ENCODE measurements at places on chromosomes 5 and 9.
A peak's percentile ranks its signal among the peaks of the same experiment; 100 is the strongest.

- no peak for DNase-seq
Measured at GRCh38 chr9:113183956-113184488, 33.2 kb downstream of the SLC31A2 start.

DNA sequence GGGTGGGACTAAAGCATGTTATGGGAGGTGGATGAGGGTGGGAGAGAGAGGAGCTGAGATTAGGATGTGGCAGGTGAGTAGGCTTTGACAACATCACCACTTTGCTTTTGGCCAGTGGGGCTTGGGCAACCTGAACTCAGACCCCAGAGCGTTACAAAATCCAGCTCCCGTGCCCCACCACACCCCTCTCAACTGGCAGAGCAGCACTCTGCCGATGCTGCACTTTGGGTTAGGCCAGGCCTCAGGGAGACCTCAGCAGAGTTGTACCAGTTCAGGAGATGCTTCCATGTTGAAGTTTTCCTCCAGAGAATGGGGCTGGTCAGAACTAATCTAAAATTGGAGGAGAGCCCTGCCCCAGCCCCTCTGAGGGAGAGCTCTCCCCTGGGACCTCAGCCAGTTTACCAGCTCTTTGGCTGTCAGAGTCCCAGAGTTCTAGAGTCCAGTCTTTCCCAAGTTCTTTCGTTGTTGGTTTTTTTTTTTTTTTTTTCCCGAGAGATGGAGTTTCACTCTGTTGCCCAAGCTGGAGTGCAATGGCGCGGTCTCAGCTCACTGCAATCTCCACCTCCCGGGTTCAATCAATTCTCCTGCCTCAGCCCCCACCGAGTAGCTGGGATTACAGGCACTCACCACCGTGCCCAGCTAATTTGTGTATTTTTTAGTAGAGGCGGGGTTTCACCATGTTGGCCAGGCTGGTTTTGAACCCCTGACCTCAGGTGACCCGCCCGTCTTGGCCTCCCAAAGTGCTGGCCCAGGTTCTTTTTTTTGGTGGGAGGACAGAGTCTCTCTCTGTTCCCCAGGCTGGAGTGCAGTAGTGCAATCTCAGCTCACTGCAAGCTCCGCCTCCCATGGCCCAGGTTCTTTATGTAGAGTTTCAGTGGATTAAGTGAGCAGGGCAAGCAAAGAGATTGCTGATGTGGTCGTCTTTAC, 17.8 kb downstream of the NUDT2 start:
- DNase-seq = no peak

DNA sequence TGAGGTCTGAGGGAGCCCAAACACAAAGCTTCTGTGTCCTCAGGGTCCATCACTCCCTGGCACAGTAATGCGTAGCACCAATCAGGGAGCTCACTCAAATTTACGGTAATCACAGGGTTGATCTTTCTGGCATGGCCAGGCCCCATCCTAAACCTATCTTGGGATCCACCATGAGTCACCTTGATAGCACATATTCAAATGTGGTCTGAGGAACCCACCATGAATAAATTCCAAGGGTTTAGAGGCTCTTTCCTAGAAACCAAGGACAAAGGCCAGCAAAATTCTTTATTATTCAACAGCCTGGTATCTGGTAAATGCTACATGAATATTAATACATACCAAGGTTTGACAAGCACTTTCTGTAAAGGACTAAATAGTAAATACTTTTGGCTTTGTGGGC, 254.5 kb downstream of the TLR4 start:
- no peak for DNase-seq

- DNase-seq = no peak
Measured at GRCh38 chr9:125835655-125836054, 88.5 kb downstream of the PBX3 start.

- DNase-seq = no peak
Measured at GRCh38 chr5:154384480-154385235, 61.1 kb upstream of the SAP30L start.

DNA sequence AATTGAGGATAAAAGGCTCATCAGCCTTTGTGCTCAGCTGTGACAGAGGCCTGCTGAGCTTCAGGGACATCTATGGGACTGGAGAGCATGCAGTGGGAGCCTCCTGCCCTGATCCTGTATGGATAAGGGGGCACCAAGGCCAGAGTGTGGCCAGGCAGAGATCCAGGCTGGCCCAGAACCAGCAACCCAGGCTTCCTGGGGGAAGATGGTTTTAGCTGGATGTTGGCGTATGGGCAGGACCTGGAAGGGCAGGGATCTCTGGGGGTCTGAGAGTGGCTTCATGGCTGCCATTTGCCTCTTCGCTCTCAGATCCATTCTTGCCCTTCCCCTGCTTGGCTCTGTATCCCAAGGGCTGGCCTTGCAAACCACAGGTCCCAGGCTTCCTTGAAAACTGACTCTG, 169.9 kb downstream of the MACROH2A1 start:
- DNase-seq = peak; percentile 30

DNA sequence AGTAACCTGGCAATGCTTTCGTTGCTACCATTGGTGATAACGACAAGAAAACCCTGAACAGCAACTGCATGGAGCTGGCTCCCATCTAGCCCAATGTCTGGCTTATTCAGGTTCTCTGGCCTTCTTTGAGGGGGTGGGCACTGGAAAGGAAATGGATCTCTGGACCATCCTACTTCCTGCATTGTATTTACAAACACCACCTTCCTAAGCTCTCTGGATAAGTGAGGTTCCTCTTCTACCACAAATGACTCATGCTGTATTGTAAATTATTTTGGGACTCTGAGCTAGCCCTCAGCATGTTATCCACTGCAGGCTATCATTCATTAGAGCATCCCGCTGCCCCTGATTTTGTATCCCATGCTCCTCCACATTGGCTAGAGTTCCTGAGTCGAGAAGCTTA, 136.9 kb upstream of the KLF9 start:
- DNase-seq = no peak

DNA sequence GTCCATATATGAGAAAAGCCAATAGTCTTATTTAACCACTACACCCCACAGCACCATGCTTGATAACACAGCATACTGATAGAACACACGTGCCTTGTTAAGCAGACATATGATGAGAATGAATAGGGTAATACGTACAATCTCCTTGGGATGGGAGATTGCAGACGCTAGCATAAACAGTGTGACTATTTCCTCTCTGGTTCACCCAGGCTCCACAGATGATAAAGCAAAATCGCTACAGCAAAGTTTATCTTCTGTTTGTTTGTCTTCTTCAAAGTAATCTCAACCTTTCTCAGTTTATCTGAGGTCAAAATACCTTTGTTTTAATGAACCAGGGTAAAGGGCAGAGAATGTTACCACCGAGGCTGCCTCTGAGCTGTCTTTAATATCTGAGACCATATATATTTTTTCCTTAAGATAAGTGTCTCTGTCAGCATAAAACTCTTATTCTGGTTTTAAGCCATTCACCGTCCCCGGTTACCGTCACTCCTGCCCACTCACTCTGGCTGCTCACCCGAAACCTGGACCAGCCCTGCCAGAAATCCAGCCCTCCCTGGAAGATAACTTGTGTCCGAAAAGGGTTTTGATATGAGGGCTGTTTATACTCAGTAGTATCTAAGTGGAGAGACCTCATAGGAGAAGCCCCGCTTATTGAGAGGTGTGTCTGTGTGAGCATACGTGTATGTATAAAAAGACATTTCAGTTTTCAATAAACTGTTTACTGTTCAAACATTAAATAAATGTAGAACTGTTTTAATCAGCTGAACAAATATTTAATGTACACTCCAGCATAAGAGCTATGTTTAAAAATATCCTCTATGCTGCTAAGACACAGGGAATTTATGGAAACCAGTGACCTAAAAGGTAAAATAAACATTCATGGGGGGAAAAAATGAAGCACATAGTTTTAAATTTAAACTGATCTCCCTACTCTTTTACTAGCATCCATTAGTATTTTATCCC, 465.4 kb downstream of the RASEF start:
- no peak for DNase-seq

DNA sequence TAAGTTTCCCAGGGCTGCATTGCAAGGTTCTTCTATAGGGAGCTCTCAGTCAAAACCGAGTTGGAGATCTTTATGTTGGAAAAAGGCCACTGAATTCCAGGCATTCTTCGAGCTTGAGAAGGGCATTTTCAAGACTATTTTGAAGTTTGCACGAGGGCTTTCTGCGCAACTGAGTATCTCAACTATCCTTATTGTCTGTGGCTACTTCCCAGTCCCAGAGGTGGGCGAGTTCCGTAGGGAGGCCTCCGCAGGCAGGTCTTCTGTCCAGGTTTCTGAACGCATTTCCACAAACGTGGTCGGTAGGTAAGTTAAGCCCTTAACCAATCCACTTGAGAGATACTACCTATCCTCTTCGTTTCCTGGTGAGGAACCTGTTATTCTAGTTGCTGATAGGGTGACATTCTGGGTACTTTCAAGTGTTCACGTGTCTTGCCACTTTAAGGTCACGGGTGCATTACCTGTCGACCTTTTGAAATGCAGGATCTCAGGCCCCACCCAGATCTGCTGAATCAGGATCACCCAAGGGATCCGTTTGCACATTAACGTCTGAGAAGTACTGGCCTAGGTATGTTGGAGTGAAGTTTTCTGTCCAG, 51.4 kb upstream of the TJP2 start:
- DNase-seq = no peak

DNA sequence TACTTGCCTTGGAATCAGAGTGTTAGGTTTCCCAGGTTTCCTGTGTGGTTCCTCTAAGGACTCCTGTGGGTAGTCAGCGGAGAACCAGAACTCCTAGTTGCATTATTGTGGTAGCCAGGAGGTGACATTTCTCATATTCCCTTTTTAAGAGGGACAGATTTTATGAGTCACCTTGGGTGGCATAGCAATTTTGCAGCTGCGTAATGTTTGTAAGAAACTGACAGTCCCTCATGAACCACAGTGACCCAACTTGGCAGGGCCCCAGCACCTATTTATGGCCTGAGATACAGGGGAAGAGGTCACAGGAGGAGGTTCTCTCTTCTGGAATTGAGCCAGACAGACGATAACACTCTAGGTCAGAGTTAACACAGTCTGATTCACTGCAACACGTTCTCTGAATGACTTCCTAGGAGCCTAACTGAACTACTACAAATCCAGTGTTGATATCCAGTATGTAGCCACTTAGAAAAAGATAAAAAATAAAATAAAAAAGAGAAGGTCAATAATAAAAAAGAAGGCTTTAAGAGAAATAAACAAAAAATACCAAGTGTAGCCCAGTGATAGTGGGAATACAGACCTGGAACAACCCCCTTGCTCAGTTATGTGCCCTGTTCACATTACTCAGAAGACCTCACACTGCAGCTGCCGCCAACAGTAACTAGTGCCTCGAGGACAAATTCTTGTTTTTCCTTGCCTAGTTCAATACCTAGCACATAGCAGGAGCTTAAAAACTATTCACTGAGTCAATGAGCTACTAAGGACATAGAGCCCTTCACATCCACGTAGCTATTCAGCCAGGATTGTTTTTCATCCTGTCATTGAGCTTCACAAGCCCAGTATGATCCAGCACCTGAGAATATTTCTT, 50.7 kb upstream of the VLDLR start:
- DNase-seq = no peak

DNA sequence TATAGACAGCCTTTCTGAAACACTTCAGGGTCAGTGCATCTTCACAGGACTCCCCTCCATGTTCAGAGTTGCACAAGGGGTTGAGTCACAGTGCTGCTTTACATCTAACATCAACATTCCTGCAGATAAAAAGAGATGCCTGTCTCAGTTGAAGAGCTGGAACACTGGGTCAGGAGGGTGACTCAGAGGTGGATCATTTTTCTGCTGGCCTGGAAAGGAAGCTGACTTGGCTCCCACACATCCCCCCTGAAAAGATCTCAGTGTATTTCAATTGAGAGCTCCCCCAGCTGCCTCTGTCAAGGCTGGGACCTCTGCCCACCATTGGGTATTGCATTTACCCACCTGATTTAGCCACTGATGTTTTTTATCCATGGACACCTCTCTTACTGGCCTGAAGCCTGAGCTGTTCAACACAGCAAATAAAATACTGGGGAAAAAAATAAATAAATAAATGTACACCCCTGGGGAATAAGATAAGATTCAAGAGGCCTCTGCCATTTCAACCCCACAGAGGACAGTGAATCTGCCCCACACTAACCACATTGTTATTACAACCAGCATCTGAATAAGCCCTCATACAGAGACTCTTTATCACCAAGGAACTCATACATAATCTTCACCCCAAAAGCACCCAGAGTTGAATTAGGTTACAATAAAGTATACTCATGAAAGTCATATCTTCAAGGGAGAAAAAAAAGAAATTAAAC, 716.4 kb downstream of the SEMA5A start:
- no peak for DNase-seq

GRCh38 chr9:121286973-121287741, 19.2 kb downstream of the GSN start:
- DNase-seq = peak; percentile 72

- peak; percentile 83 for DNase-seq
Measured at GRCh38 chr5:159104759-159105144, 5.0 kb upstream of the EBF1 start.

- no peak for DNase-seq
Measured at GRCh38 chr9:125142560-125143376, 560 bp downstream of the SCAI start.

- no peak for DNase-seq
Measured at GRCh38 chr5:32197032-32197431, 22.9 kb upstream of the GOLPH3 start.

- no peak for DNase-seq
Measured at GRCh38 chr9:123460091-123460490, 104.1 kb downstream of the CRB2 start.

- no peak for DNase-seq
Measured at GRCh38 chr9:119963798-119964372, 594.6 kb upstream of the BRINP1 start.

- no peak for DNase-seq
Measured at GRCh38 chr9:98263080-98263479, 7.6 kb upstream of the TBC1D2 start.

DNA sequence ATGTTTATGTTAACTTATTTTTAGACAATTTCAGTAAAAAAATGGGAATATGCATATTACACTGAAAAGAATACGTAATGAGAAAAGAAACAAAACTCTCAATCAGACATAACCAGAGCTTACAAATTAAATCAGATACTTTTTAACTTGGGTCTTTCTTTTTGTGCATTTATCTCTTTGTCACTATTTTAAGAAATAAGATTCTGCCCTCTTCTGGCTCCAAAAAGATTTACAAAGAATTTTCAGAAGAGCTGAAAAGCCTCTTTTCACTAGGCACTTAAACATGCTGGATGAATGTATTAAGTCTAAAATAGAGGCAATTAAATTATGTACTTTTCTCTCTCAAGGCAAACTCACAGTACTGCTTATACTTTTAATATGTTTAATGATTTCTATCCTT, 55.5 kb downstream of the CEP120 start:
- DNase-seq = no peak

DNA sequence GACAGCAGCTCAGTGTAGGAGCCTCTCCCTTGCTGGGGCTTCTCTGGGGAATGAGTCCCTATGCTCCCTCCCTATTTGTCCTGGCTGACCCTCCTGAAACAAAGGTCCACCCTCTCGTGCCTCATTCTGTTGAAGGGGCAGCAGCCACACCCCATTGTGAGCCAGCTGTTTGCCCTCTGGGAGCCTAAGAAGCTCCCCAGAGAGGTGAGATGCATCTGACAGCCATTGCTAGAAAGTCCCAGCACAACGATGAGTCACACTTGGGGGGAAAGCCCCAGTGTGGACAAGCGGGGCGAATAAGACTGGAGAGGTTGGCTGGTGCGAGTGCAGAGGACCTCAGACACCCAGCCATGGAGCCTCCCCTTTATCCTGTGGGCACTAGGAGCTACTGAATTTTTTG, 101.4 kb downstream of the PPARGC1B start:
- no peak for DNase-seq
